Cardiac ventricle fibroblast (primary cell): ENCODE measurements at places on chromosomes 6 and 20. TPM values are rescaled to one million over a fixed set of nuclear protein-coding genes. Genes with fewer than 3 reads are reported as not detected.

The MYCT1 gene
- total RNA-seq: 0.75 and 0.93 TPM in 2 replicates

The LY6G6D gene
- not detected in 2 replicates for total RNA-seq

The UBE3D gene
- total RNA-seq: 4.5 and 4.6 TPM in 2 replicates

The MRAP2 gene
- 0.98 and 1.1 TPM in 2 replicates for total RNA-seq

The SASH1 gene
- total RNA-seq: 27.6 and 35.2 TPM in 2 replicates

The BPIFB2 gene
- total RNA-seq: not detected in 2 replicates

The DAAM2 gene
- total RNA-seq: 12.3 and 15.5 TPM in 2 replicates

The XRN2 gene
- total RNA-seq: 48.2 and 53.2 TPM in 2 replicates

The SPATA25 gene
- total RNA-seq: 0.54 and 1.7 TPM in 2 replicates

The PCSK2 gene
- not detected in 2 replicates for total RNA-seq

The EMILIN3 gene
- 0.20 and 0.31 TPM in 2 replicates for total RNA-seq

The HTR1E gene
- total RNA-seq: not detected in 2 replicates

The RAB44 gene
- not detected in 2 replicates for total RNA-seq

The DPPA5 gene
- total RNA-seq: not detected in 2 replicates

The SSTR4 gene
- not detected in 2 replicates for total RNA-seq

The SLC12A5 gene
- total RNA-seq: not detected in 2 replicates

The PKIB gene
- 0.29 TPM in 1 of 2 replicates, not detected in the other for total RNA-seq

The THEMIS gene
- total RNA-seq: not detected in 2 replicates

The CDH4 gene
- total RNA-seq: not detected in 2 replicates

The HLA-DRB1 gene
- total RNA-seq: 0.37 TPM in 1 of 2 replicates, not detected in the other

The ZGPAT gene
- 15.8 and 16.9 TPM in 2 replicates for total RNA-seq

The CFAP206 gene
- 0.37 and 1.2 TPM in 2 replicates for total RNA-seq

The IMPG1 gene
- total RNA-seq: not detected in 2 replicates

The AIF1 gene
- total RNA-seq: not detected in 2 replicates

The PTGIS gene
- 33.8 and 35.1 TPM in 2 replicates for total RNA-seq

The FNDC11 gene
- total RNA-seq: 0.05 and 0.12 TPM in 2 replicates

The CD93 gene
- total RNA-seq: 16.2 and 16.9 TPM in 2 replicates

The TGM3 gene
- total RNA-seq: not detected in 2 replicates

The MPC1 gene
- total RNA-seq: 22.4 and 28.4 TPM in 2 replicates

The NT5DC1 gene
- total RNA-seq: 20.8 and 25.5 TPM in 2 replicates

The SLC22A7 gene
- total RNA-seq: not detected in 2 replicates

The SYCP2 gene
- total RNA-seq: 0.12 and 0.20 TPM in 2 replicates

The TMEM244 gene
- total RNA-seq: not detected in 2 replicates

The POU5F1 gene
- total RNA-seq: not detected in 2 replicates

The OPRM1 gene
- total RNA-seq: not detected in 2 replicates

The NRSN1 gene
- total RNA-seq: not detected in 2 replicates

The EEF1A1 gene
- total RNA-seq: 11,816 and 12,198 TPM in 2 replicates

The RBPJL gene
- not detected in 2 replicates for total RNA-seq

The COL9A1 gene
- total RNA-seq: not detected in 2 replicates
